ENCODE measurements at places on chromosomes 7 and 10.

DNA sequence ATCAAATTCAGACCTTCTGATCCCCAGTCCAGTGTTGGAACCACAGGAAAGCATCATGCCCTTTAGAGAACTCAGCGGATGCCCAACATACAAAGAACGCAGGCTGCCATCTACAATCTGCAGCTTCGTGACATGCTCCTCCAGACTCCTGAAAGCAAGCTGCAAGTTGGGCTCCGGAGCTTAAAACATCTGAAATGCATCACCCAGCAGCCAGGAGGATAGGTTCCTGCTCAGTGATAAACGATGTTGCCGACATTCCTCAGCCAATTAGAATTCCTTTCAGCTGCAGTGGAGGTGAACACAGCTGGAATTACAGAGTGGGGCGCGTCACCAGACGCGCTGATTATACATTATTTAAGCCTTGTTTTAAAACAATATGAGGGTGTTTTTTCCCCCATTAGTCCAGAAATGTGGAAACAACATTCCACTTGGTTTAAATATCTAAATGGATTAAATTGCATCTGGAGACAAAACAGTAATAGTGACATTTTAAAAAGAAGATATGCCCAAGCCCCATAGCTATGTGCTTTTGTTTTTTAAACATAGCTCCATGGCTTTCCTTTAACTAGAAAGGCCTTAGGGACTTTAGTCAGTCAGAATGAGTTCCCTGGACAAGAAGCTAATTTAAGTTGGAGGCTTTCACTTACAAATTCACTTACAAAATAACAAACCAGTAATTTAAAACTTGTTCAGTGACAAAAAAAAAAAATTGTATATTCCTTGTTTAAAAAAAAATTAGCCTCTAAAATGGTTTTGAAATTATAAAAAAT, 6.3 kb downstream of the SMURF1 start:
- DNase-seq: no peak

GRCh38 chr10:103225939-103226338, 19.7 kb upstream of the RPEL1 start:
- DNase-seq: no peak

GRCh38 chr7:123460616-123461015, 73.8 kb downstream of the IQUB start:
- no peak for DNase-seq

- DNase-seq: no peak
These were observed 175.9 kb downstream of the ZMYND11 start for GRCh38 chr10:310976-311639.

GRCh38 chr7:79244482-79244881, 209.0 kb downstream of the MAGI2 start:
- DNase-seq: no peak

DNA sequence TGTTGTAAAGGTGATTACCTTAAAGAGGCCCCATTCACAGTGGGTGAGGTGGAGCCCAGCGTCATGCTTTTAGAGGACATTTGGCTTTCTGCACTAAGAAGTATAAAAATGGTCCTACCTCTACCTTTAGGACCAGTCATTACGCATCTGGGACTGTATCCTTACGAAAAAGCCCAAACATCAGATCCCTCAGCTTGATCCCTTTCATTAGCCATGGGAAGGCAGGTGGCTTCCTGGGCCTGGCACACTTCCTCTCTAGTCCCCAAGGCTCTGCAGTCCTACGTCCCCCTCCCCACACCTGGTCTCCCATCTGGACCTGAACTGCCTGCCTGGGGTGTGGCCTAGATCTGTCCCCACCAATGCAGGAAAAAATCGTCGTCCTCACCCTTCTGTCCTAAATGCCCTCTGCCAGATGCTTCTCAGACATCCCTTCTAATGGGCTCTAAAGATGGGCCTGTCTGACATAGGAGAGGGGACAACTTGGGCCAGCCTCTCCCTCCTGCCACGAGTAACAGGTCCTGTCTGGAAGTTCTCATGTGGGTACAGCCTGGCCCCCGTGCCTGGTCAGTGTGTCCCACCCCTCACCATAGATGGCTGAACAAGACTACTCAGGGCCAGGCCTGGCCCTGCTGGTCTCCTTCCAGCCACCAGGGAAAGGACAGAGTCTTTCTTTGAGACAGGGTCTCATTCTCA, 11.8 kb upstream of the SLC18A3 start:
- DNase-seq: no peak

GRCh38 chr7:116230191-116231005, 20.1 kb downstream of the TES start:
- no peak for DNase-seq

DNA sequence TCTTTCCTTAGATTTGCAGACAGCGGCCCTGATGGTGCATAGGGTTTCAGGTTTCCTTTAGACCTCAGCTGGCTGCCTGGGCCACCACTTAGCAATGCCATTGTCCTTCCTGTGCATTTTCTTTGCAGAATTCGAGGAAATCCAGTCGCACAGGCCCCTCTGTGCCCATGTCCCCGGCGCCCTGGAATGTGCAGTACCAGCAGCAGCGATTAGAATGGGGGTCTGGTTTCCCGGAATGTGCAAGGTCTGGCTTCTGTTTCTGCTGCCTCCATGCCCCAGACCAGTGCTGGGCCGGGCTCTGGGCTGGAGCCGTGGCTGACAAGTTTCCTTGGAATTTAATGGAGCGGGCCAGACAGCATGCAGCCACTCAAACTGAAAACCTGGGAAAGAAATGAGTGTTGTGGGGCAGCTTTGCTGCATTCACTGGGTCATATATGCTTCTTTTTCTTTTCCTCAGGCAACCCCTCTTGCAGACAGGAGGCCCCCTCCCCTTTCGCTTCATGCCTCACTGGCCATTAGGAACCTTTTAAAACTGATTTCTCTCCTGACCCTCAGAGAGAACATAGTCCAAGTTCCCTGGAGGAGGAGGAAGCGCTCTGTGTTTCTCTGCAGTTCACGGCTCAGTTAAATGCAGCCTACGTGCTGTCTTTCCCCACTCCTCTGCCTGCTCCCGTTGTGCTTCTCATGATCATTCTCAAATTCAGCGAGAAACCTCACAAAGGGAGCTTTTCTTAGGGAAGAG, 14.4 kb downstream of the HTRA1 start:
- no peak for DNase-seq

GRCh38 chr10:125235093-125236069, 75.0 kb upstream of the CTBP2 start:
- no peak for DNase-seq

- no peak for DNase-seq
These were observed 31.1 kb upstream of the RHEB start for GRCh38 chr7:151550656-151551286.

GRCh38 chr7:64533756-64534155, 29.1 kb downstream of the ZNF680 start:
- DNase-seq: no peak

DNA sequence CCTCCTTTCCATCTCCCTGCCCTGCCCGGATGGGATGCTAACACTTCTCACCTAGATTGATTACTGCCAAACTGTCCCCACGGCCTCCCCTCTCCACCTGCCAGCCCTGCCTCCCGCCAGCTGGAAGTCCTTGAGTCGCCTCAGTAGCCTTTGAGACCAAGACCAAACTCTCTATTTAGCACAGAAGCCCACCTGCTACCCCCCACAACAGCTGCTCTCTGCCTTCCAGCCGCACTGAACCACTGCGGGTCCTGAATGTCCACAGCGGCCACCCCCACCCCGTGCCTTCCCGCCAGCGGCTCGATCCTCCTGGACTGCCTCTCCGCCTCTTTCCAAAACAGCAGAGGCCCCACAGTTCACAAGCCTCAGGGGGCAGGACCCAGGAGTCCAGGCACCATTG, 39.0 kb downstream of the FKBP6 start:
- DNase-seq: no peak

DNA sequence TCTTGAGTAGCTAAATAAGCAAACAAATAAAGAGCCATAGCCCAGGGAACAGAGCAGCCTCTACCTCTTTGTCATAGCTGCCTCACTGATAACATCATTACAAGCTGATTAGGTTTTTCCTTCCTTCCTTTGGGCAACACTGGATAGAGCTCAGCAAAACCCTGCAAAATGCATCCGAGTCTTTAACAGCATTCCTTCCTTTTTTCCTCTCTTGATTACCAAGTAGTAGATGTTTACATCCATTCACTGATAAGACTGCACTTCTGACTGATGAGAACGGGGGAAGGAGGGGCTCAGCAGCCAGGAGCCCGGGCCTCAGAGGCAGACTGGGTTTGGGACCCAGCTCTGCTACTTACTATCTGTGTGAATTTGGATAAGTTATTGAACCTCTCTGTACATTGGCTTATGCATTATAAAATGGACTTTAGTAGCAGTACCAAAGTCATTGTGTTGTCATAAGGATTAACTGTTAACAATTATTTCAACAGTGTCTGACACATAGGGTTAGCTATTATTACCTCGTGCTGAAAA, 214.2 kb downstream of the ANK3 start:
- no peak for DNase-seq

GRCh38 chr7:157900011-157900410, 563.2 kb downstream of the DNAJB6 start:
- no peak for DNase-seq

DNA sequence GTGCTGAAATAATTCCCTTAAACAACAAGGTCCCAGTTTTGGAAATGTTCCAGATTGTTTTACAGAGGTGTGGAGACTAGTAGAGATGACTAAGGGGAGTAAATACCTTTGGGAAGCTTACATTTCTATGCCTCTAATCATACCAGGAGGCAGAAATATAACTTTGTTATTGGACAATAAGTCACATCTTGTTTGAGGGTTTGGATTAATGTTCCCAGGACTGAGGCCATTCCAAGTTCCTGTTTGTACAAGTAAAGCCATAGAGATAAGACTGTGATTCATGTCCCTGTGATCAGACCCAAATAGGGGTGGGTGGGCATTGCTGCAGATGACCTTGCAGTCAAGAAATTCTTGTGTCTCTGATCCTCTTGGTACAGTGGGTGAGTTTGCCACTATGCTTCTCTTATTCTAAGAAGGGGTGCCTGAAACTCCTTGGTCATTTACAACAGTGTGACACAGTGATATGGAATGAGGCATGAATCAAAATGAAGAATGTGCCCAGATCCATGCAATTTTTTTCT, 508.3 kb downstream of the SORCS3 start:
- no peak for DNase-seq

GRCh38 chr10:14233566-14233965, 97.2 kb downstream of the FRMD4A start:
- no peak for DNase-seq

GRCh38 chr7:46786995-46787394, 794.9 kb downstream of the TNS3 start:
- no peak for DNase-seq

- DNase-seq: no peak
These were observed 54.9 kb upstream of the RHOBTB1 start for GRCh38 chr10:60998932-60999331.

GRCh38 chr10:80459047-80459865, 5.1 kb downstream of the TSPAN14 start:
- peak; percentile 83 for DNase-seq

DNA sequence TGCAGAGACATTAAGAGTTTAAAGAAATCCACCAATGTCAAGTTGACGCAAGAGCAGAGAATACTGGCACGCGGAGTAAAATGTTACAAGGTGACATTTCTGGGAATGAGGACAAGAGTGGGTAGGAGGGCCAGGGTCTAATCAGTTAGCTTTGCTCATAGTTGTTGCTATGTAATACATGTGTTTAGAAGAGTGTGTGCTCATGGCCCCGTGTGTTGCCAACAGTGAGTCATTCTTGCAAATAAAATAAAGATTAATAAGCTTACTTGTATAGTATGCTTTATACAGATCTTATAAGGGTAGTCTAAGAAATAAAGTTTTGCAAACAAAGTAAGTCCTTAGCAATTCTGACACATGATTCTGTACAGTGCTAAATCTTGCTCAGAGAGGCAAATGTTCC, 64.5 kb downstream of the DNMBP start:
- DNase-seq: no peak

DNA sequence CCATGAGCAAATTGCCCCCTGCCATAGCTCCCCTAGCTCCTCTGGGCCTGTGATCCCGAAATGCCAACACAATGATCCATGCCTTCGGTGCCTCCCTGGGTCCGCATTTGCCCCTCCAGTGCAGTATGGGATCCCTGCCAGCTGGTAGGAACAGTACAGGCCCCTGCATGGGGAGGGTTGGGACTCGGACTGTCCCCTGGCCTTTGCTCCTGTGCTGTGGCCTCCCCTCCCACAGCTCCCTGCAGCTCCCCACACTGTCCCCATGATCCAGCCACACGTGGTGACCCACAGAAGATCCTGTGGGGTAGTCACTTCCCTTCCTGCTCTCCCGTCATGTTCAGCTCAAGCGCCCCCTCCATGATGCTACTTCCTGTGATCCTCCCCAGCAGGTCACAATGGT, 140.3 kb downstream of the MAPK8 start:
- no peak for DNase-seq

DNA sequence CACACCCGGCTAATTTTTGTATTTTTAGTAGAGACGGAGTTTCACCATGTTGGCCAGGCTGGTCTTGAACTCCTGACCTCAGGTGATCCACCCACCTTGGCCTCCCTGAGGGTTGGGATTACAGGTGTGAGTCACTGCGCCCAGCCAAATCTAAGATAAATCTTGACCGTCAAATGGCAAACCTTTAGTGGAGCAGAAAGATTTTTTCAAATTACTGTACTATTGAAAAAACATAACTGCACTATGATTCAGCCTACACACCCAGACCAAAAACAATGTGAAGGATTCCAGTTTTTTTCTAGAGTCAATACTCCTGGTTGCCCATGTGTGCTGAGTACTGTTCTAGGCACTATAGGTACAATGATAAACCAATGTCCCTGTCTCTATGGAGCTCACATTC, 33.9 kb upstream of the SVIL start:
- no peak for DNase-seq

- DNase-seq: no peak
These were observed 283.9 kb downstream of the PLXDC2 start for GRCh38 chr10:20100171-20100570.

- no peak for DNase-seq
These were observed 1241.7 kb downstream of the GATA3 start for GRCh38 chr10:9296190-9296589.

- DNase-seq: no peak
These were observed 22.2 kb downstream of the TMEM120A start for GRCh38 chr7:75971961-75972763.

DNA sequence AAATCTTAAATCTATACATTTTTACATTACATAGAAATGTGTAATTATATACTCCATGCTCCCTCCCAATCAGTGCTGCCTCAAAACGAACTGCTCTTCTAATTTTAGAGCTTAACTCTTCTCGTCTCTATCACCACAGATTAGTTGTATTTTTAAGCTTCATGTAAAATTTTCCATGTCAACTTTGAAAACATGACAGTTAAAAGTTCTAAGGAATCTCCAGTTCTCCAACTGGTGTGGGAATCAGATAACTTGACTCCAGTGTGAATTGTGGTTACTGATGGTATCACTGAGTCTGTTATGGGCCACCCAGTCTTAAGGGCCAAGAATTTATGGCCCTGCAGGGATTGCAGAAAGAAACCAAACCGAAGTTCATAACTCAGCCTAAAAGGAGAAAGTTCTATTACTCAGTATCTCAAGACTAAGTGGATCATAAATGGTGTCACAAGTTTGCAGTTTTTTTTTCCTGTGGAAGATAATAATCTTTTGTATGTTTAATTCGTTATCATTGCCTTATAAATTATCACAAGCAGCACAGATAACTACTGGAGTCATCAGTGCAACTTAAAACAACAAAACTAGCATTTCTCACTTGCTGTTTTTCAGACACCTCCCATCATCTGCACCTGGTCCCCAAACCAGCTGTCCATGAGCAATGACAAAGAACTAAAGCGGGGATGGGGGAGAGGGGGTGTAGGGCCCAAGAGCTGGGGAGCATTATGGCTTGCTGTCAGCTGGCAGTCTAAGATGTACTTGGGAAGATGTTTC, 31.5 kb upstream of the KMT2E start:
- no peak for DNase-seq

GRCh38 chr7:72503644-72504043, 91.5 kb upstream of the CALN1 start:
- DNase-seq: no peak

- no peak for DNase-seq
These were observed 19.7 kb upstream of the MSRB2 start for GRCh38 chr10:23075672-23076071.
